ENCODE measurements at places on chromosomes 7 and 10.
A peak's percentile ranks its signal among the peaks of the same experiment; 100 is the strongest.

GRCh38 chr10:116692225-116692624, 50.1 kb downstream of the HSPA12A start:
- DNase-seq = no peak

GRCh38 chr10:64261676-64262075, 740.5 kb downstream of the REEP3 start:
- DNase-seq = no peak

GRCh38 chr7:150721970-150722373, 5.6 kb downstream of the GIMAP1 start:
- DNase-seq = no peak

GRCh38 chr7:111098011-111098925, 7.3 kb downstream of the LRRN3 start:
- no peak for DNase-seq

DNA sequence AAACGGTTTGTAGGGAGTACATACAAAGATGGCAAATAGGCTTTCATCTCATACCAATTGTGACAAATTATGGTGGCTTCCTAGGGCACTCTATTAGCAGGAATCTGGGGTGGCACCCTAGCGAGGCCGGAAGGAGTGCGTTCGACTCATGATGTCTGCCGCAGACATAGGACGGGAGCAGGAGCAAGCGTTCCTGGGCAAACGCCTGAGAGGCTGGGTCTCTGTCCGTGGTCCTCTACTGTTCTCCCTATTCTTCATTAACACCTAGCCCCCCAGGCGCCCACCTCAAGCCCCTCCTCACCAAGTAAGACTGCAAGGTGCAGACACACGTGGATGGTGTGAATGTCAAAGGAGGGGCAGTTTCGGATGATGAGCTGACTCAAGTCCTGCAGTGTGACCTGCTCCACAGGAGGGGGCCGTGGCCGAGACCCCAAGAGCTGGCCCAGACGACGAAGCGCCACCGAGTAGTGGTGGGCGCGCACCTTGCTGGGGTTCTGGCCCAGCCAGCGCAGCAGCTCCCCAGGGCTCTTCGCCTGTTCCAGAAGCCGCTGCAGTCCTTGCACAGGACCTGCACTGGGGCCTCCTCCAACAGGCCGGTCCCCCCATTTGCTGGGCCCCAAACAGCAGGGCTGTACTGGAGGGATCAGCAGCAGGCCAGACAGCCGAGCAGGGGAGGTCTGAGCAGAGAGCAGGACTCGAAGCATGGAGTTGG, 1.3 kb downstream of the FASTK start:
- no peak for DNase-seq

GRCh38 chr7:88244258-88244657, 24.4 kb upstream of the SRI start:
- DNase-seq = no peak

- DNase-seq = peak; percentile 60
These were observed 582.2 kb downstream of the SORCS1 start for GRCh38 chr10:106582291-106582690.

- DNase-seq = no peak
These were observed 219.6 kb downstream of the ELFN1 start for GRCh38 chr7:1889556-1890181.

GRCh38 chr10:12327074-12327473, 22.3 kb upstream of the CAMK1D start:
- no peak for DNase-seq

DNA sequence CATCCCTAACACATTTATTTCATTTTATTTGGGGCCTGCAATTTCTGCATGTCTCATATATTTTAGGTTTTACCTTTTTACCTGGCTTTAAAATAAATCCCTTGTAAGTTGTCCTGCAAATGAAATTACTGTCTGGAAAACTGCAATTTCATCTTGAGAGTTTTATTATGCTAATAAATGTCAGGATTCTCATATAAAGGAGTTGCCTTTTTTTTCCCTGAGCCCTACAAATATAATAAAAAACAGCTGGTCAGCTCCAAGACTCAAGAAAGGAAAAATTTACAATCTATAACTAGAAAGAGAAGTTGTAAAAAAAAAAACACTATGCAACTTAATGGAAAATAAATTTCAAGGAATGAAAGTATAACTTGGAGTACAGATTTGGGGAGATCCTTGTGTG, 108.7 kb downstream of the SH2D4B start:
- DNase-seq = no peak

- no peak for DNase-seq
These were observed 12.5 kb upstream of the TNS3 start for GRCh38 chr7:47594406-47594805.

GRCh38 chr7:125459038-125459437, 529.4 kb upstream of the POT1 start:
- no peak for DNase-seq

GRCh38 chr10:53886325-53887300, 914.4 kb downstream of the PCDH15 start:
- DNase-seq = no peak

DNA sequence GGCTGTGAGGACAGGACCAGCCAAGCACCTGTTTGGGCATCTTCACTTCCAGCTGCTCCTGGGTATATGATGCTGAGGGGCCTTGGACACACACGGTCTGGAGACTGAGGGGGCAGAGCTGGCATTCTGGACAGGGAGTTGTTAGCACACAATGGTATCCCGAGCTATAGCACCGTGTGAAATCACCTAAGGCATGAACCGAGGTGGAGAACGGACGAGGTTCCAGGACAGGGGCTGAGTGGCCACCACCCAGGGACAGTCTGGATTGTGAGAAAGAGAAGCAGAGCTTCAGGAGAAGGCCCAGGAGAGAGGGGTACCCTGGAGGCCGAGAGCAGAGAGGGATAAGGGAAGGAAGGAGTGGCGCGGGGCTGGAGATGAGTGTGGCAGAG, 571.8 kb downstream of the TCERG1L start:
- DNase-seq = no peak

GRCh38 chr10:28963539-28964221, 286.4 kb downstream of the BAMBI start:
- no peak for DNase-seq

DNA sequence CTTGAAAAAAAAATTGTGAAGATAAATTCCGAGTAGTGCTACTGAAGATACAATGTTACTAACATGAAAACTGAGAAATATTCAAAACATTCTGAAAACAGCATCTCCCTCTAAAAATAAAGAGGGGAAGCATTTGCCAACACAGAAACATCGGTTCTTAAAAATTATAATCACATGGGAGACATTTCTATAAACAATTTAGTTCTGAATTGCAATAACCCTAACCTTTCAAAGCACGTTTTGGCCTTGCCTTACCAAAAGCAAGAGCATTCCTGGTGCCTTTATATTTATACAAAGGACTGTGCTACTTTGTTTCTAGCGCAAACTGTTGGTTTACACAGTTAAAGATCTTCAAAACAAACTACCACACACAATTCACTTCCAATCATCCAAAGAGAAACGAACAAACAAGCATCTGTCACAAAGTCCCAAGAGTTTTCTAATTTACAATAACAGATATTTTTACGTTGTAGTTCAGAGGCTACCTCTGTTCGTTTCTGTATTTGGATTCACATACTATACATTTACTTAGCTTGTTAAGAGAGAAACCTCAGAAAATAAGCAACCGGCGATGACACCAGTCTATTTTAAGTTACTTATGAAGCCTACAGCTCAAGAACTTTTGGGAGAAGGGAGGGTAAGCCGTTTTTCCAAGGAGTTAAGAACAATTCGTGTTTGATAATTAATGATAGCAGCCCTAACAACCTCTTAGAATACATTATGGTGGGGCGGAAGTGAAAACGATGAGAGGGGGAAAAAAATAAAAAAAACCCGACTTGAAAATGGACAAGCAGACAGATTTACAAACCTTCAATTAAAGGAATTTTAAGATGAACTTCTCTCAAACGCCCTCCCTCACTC, 1.3 kb downstream of the ABI1 start:
- DNase-seq = no peak

DNA sequence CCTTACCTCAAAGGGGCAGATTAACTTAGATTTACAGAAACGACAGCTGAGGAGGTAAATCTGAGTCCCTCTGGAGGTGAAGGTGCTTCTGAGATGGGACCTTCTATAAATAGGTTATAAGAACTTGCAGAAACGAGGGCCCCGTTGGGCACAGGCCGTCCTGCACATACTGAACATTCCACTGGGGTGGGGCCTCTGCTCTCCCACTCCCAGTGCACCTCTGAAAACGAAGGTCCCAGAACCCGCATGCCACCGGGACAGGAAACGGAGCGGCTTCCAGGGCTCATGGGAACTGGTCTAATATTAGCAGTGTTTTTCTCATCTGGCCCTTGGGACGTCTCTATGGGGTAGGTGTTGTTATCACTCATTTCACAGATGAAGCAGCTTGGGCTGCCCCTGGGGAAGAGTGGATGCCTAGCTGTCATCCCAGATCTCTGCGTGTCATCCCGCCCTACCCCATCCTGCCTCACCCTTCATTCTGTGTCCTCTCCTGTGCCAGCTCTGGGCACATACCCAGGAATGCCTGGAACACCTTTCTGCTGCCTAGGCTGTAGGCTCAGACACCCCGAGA, 19.6 kb downstream of the C10orf62 start:
- DNase-seq = no peak

DNA sequence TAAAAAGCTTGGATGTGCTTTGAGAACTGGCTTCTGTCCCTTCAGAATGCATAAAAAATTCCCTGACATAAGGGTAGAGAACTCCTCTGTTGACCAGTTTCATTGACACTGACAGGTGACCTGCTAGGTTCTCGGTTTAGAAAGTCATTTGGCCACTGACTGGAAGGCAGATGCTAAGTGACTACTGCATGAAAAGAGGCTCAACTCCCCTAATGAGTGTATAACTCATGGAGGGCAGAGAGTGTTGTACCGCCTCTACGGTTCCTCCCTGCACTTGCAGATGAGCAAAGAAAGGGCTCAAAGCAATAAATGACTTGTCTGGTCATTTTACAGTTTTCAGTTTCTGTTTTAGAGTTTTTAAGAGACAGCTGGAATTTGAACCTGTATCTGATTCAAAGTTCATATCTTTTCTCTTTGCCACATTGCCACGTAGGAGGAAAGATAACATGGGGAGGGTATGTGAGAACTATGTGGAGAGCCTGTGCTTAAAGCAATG, 2.9 kb upstream of the FGL2 start:
- DNase-seq = no peak

GRCh38 chr7:24871770-24872169, 108.2 kb downstream of the OSBPL3 start:
- DNase-seq = no peak

- DNase-seq = no peak
These were observed 639.8 kb upstream of the FZD8 start for GRCh38 chr10:36281831-36282331.

GRCh38 chr7:102306916-102307677, 20.4 kb downstream of the SH2B2 start:
- DNase-seq = peak; percentile 37

DNA sequence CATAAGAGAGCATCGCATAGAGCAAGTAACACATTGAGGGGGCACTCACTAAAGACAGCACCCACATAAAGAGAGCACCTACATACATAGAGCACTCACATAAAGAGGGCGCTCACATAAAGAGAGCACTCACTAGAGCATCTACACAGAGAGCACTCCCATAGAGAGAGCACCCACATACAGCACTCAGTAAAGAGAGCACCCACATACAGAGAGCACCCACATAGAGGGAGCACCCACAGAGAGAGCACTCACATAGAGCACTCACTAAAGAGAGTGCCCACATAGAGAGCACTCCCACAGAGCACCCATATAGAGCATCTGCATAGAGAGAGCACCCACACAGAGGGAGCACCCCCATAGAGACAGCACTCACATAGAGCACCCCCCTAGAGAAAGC, 47.8 kb downstream of the INSIG1 start:
- no peak for DNase-seq

DNA sequence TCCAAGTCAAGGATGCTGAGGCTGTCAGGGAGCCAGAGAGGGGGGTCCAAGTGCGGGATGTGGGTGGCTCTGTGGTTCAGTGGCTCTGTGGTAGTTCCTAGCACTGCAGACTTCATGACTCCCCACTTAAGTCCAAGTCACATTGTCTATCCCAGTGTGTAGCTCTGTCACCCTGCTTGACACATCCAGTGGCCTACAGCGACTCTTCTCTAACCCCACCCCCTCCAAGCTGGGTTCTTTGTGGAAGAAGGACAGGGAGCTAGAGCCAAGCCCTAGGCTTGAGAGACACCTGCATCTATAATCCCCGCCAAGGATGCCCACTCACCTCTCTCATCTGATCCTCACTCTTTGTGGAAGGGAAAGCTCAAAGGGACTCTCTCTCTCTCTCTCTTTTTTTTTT, 57.6 kb downstream of the ADCYAP1R1 start:
- no peak for DNase-seq

GRCh38 chr7:17599733-17600339, 301.4 kb downstream of the AHR start:
- no peak for DNase-seq

GRCh38 chr7:78159545-78159944, 361.0 kb downstream of the PHTF2 start:
- DNase-seq = no peak

DNA sequence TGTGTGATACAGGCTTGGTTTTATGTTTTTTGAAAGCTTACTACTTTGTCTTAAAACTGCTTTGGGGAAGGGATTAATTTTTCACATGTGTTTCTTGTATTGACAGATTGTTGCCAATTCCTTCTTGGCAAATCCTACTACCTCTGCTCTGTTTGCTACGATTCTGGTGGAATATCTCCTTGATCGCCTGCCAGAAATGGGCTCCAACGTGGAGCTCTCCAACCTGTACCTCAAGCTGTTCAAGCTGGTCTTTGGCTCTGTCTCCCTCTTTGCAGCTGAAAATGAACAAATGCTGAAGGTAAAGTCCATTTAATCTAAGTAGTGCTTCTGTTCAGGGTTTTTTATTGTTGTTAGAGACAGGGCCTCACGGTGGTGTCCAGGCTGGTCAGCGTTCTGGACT, 33.6 kb downstream of the TRRAP start:
- DNase-seq = no peak

Measured in nucleus accumbens (tissue), 56 donors.